Activated CD8-positive, alpha-beta T cell treated with anti-CD3 and anti-CD28 coated beads, Interleukin-2, amount 10 ng/mL, durations not matched to agents 7 days and 5 days (primary cell): ENCODE measurements at places on chromosomes 1 and 21.

GRCh38 chr1:160257411-160258015 lies 4.8 kb downstream of the DCAF8 start:
- H3K4me3 ChIP-seq: no peak overlapping the region
- H3K27me3 ChIP-seq: no peaks in the 10 kb centered on the region
- DNase-seq: no peak
- peaks cover 18% of the 10 kb centered on the region for H3K36me3 ChIP-seq
- peaks cover 24% of the 10 kb centered on the region for H3K4me1 ChIP-seq

DNA sequence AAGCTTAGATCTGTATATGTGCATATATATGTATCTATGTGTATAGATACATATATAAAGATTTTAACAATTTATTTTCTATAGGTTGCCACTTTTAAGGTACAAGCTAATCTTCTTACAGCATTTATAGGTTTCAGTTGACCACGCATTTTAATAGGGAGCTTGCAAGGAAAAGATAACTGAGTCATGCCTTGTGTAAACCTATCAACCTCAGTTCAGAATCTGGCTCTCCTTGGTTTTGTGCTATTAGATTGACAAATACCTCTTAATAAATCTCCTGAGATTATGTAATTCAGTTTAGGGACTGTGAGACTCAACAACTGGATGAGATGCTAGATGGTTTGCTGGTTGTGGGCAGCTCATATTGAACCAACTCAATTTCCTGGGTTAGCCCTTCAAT lies 114.7 kb upstream of the SERBP1 start:
- no peaks in the 10 kb centered on the region for H3K36me3 ChIP-seq
- H3K4me1 ChIP-seq: no peaks in the 10 kb centered on the region
- no peak for DNase-seq
- H3K27me3 ChIP-seq: peaks cover 8% of the 10 kb centered on the region
- no peak overlapping the region for H3K27ac ChIP-seq

DNA sequence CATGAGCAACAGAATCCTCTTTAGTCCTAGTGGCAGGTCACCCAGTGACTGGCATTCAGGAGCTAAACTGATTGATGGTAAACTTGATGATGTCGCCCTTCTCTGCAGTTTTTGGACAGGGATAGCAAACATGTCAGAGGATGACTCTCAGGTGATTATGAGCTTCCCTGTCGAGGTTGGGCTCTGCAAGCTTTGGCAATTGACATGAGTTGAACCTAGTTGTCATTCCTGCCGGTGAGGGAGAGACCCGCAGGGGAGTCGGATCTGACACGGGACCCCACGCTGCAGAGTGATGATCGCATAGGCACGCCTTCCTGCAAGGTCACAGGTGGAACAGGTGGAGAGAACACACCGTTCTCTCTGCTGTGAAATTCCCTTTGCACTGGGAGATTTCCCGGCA lies 438.0 kb upstream of the VAMP3 start:
- H3K27me3 ChIP-seq: no peaks in the 10 kb centered on the region
- DNase-seq: no peak
- no peak overlapping the region for H3K27ac ChIP-seq
- no peak overlapping the region for H3K4me3 ChIP-seq

DNA sequence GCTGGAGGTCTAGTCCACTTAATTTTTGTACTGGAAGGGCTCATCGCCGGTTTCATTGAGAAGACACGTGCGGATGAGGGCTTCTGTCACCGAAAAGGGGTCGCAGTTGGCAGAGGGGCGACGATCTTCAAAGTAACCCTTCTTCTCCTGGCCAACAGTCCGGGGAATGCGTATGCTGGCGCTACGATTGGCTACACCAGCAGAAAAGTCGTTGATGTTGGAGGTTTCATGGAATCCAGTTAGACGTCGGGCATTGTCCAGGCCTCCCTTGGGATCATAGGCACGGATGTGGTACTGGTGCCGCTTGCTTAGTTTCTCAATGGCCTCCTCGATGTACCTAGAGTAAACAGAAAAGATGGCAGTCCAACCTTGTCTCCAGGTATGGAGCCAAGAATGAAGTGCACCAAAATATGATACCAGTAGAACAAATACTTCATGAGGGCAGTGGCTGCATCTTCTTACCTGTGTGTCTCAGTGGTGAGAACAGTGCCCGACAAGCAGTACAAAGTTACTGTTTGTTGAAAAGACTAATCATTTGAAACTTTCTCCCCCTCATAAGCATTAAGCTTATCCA lies 7.1 kb downstream of the GLUL start:
- H3K36me3 ChIP-seq: peaks cover 61% of the 10 kb centered on the region
- H3K27ac ChIP-seq: no peak overlapping the region
- no peak for DNase-seq

GRCh38 chr1:2145946-2146835 lies 48.4 kb downstream of the FAAP20 start:
- peak; percentile 54 for DNase-seq
- H3K4me3 ChIP-seq: no peak overlapping the region
- no peak overlapping the region for H3K27ac ChIP-seq
- H3K27me3 ChIP-seq: no peaks in the 10 kb centered on the region

DNA sequence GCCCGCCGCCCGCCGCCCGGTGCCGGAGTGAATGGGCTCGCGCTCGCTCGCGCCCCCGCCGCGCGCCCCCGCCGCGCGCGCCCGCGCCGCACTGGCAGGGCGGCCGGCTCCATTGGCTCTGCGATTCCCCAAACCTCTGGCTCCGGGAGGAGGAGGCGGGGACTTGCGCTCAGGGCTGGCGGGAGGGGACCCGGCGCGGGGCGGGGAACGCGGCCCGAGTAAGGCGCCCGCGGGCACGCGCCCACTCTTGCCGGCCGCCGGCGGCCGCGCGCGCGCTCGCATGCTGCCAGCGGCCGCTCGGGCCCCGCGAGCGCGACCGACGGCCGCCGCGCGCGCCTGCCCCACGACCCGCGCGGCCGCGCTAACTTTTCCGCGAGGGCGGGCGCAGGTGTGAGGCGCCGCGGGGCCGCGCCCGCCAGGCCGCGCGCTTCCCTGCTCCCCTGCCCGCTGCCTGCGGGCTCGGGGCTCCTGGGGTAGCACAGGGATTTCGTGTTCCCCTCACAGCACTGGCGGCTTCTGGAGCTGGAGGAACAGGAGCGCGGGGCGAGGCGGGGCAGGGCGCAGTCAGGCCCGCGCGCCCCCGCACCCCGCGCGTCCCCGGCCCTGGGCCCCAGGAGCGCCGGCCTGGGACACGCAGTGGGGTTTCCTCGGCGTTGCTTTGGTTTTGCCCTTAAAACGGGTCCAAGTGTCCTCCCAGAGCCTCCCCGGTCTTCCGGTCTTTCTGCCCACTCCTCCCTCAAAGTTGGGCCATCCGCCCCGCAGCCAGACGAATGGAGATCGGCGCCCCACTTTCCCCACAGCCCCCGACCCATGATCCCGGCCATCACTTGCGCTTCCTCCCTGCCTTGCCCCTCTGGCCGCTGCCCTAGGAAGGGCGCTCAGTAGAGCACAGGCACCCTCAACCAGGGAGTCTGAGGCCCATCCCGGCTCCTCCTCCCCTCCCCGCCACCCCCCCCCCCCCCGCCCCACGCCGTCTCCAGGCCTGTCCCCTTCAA lies 101.5 kb downstream of the CASZ1 start:
- no peak overlapping the region for H3K27ac ChIP-seq
- DNase-seq: peak; percentile 81
- peaks cover 11% of the 10 kb centered on the region for H3K27me3 ChIP-seq
- peak overlapping the region; percentile 75 for H3K4me3 ChIP-seq

- H3K27ac ChIP-seq: no peak overlapping the region
- H3K27me3 ChIP-seq: no peaks in the 10 kb centered on the region
- peaks cover 11% of the 10 kb centered on the region for H3K4me1 ChIP-seq
- no peak for DNase-seq
- H3K4me3 ChIP-seq: no peak overlapping the region
- H3K36me3 ChIP-seq: peaks cover 5% of the 10 kb centered on the region
Measured at GRCh38 chr1:54325284-54325683, 80.9 kb downstream of the SSBP3 start.

DNA sequence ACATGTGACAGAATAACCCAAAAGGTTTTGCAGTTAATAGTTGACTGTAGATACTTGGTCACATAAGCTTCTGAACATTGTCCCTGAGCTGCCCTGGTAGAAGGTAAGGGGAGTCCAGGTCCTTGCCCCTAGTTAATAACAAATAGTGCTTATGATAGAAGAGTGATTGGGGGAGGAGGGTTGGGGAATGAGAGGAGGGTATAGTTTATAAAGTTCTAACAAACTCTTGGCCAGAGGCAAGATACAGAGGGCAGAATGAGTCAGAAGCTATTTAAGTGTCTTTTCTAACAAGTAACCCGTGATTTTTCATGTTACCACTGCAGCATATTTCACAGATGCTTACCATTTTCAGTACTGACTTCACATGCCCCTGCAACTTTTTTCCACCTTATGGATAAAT lies 26.7 kb upstream of the MYOCOS start:
- H3K4me3 ChIP-seq: no peak overlapping the region
- peaks cover 45% of the 10 kb centered on the region for H3K36me3 ChIP-seq
- no peak overlapping the region for H3K27ac ChIP-seq
- H3K4me1 ChIP-seq: no peaks in the 10 kb centered on the region

GRCh38 chr1:36846357-36846756 lies 188.0 kb downstream of the GRIK3 start:
- peaks cover 4% of the 10 kb centered on the region for H3K27me3 ChIP-seq
- H3K36me3 ChIP-seq: no peaks in the 10 kb centered on the region
- DNase-seq: no peak
- H3K4me3 ChIP-seq: no peak overlapping the region
